ENCODE measurements at places on chromosomes 1 and 21.

GRCh38 chr1:201946224-201946908, at the start of gene LMOD1:
LMOD1 (minus strand) TSS chr1:201946548; CDS start chr1:201946340, 208 bp downstream.
- peak; percentile 67 for DNase-seq

- DNase-seq: peak; percentile 62
Measured at GRCh38 chr1:110087812-110088738, 17.6 kb upstream of the ALX3 start.

GRCh38 chr1:206967096-206967849, 3.0 kb downstream of the FCAMR start:
- no peak for DNase-seq

GRCh38 chr1:202130297-202130721, 7.6 kb downstream of the GPR37L1 start:
- DNase-seq: peak; percentile 52

GRCh38 chr1:192811006-192811405, 2.2 kb downstream of the RGS2 start:
- no peak for DNase-seq

- DNase-seq: no peak
Measured at GRCh38 chr1:232462213-232462612, 167.7 kb downstream of the SIPA1L2 start.

DNA sequence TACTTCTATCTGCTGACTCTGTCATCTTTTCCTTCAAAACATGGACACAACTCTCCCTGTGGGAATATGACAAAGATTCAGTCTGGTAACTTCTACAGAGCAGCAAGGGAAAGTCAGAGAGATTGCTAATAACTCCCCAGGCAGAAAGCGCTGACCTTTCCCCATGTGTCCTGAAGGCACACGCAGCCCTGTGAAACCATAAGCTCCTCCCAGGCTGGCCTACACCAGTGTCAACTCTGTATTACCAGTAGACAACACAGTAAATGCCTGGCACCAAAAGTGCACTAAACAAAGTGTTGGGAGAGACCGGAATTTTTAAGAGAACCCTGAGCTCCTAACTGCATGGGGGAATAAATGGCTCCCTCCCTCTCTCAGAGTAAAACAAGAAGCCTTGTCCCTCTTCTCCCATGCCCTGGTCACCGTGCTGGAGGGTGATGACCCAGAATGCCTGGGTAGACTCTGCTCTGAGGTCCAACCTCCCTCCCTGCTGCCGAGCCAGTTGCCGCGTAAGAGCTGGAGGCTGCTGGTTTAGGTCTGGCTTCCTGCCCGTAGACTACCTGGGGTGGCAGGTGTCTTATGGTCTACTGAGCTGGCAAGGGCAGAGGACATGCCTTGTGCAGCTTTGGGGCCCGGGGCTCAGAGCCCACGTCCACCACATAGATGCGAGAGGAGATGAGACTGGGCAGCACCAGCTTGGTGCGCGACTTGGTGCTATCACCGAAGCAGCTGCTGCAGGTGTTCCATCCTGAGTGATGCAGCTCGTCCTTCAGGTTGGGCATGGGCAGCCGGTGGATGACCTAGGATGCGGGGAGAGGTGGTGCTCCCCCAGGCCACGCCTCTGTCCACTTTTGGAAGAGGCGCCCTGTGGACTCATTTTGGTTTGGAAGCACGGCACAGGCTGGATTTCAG, 3.9 kb downstream of the SELENBP1 start:
- no peak for DNase-seq

DNA sequence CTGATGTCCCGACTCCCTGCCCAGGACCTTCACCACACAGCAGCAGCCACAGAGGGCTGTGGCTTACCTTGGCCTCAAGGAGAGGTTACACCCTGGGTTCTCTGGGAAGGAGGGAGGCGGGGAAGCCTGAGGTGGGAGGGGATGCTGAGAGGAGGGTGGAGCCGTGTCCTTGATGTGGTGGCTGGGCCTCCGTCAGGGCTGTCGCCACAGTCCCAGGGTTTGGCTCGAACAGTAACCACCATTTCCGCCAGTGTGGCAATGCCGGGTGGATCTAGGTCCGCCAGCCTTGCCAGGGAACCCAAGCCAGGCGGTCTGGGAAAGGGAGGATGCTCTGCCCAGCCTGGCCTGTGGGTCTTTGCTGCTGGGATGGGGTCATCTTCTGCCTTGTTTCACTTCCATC, 18.4 kb upstream of the CDCA8 start:
- no peak for DNase-seq

DNA sequence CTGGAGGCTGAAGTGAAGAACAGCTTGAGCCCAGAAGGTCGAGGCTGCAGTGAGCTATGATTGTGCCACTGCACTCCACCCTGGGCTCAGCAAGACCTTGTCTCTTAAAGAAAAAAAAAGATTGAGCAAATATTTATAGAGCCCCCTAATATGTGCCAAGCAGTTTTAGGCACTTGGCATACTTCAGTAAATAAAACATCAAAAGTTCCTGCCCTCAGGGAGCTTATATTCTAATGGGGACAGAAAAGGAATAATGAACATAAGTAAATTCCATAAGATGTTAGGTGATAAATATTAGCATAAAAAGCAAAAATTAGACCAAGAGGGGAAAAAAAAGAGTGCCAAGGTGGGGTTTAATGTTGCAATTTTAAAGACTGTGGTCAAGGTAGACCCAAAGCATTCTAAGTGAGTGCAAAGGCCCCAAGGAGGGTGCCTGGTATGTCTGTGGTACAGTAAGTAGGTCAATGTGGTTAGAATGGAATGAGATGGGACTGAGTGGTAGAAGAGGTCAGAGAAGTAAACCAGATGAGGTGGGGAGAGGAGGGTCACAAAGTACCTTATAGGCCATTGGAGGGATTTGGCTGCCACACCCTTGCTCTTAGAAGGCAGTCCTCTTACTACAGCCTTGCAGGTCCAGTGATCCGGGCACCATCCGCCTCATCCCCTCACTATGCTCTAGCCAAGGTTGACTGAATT, 2.2 kb upstream of the TOE1 start:
- no peak for DNase-seq

DNA sequence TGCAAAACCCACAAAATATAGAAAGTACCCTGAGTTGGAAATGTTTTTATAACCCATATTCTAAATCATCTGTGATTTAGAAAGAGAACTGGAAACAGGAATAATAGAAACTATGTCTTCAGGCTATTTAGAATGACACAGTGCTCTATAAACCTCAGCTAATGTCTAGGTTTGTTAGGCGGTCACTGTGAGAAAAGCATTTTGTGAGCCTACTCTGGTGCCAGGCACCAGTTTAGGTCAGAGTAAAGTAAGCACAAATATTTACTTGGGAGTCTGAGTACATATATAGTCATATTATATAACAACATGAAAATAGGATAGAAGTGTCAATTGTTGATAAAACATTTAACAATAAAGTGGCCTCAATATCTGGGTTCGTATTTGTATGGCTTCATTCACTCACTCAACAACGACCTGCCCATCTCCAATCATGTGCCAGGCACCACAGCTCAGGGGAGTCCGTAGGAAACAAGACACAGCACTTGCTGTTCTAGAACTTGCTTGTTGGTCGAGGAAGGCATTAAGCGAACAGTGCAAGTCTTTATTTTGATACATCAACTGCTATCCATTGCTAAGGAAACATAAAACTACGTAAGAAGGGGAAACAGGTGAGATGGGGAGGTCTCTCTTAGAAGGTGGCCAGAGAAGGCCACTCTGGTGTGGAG, 37.2 kb downstream of the GNB1 start:
- no peak for DNase-seq

Measured in neural crest cell (in vitro differentiated cells).